Smooth muscle cell of the umbilical artery (primary cell): ENCODE measurements at places on chromosomes 2 and 18. TPM values are rescaled to one million over a fixed set of nuclear protein-coding genes. Genes with fewer than 3 reads are reported as not detected.

CCL20 gene
- total RNA-seq: 0.92 and 3.0 TPM in 2 replicates

NYAP2 gene
- not detected in 2 replicates for total RNA-seq

UGT1A10 gene
- total RNA-seq: not detected in 2 replicates

CDK5R2 gene
- 0.05 TPM in 1 of 2 replicates, not detected in the other for total RNA-seq

KCNF1 gene
- total RNA-seq: not detected in 2 replicates

ZNF804A gene
- total RNA-seq: 2.7 and 4.4 TPM in 2 replicates

C1QL2 gene
- total RNA-seq: not detected in 2 replicates
